ENCODE measurements at places on chromosomes 16 and 17.

DNA sequence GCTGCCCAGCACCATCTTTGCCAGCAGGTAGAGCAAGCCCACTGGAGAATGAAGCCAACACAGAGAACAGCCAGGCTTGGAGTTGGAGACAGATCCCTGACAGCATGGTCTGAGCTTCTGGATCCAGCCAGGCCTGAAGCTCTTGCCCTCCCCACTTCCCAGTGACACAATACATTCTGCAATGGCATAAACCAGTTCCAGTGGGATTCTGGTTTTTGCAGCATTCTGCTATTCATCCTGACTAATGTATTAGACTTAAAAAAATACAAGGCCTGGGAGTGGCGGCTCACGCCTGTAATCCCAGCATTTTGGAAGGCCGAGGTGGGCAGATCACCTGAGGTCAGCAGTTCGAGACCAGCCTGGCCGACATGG lies 40.6 kb upstream of the LITAF start:
- no peak for DNase-seq

DNA sequence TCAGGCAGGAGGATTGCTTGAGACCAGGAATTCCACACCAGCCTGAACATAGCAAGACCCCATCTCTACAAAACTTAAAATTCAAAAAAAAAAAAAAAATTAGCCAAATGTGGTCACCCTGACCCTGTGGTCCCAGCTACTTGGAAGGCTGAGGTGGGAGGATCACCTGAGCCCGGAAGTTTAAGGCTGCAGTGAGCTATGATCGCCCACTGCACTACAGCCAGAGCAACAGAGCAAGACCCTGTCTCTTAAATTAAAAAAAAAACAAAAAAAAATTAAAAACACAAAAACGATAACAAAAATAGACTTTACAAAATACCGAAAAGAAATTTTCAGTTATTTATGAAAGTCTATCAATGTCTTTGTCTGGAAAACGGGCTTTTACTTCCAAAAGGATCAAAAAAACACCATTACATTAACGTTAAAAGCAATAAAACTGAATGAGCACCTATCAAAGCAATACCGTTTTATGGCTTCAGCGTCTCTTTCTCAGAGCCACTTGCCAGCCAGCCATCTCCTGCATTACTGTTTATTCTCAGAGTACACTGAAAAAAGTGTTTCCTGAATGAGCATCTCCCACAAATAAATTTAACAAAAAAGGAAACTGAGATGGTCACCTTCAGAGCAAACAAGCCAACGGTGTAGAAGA lies 6.1 kb downstream of the USP7 start:
- DNase-seq: no peak

DNA sequence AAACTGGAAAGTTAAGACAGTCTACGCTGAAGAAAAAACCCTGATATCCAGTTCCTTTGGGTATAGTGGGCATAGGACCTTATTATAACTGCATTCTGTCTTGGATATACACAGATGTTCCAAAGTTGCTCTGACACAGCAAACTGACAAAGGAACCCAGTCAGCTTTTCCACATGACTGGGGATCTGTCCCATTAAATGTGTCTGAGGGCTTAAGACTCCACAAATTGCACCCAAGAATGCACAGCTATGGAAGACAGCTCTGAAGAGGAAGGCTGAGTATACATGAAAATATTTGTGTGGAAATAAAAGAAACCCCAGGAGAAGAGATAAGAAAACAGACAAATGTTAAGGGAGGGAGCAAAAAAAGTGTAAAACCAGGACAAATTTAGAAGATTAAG lies 114.1 kb downstream of the SPAG9 start:
- no peak for DNase-seq

DNA sequence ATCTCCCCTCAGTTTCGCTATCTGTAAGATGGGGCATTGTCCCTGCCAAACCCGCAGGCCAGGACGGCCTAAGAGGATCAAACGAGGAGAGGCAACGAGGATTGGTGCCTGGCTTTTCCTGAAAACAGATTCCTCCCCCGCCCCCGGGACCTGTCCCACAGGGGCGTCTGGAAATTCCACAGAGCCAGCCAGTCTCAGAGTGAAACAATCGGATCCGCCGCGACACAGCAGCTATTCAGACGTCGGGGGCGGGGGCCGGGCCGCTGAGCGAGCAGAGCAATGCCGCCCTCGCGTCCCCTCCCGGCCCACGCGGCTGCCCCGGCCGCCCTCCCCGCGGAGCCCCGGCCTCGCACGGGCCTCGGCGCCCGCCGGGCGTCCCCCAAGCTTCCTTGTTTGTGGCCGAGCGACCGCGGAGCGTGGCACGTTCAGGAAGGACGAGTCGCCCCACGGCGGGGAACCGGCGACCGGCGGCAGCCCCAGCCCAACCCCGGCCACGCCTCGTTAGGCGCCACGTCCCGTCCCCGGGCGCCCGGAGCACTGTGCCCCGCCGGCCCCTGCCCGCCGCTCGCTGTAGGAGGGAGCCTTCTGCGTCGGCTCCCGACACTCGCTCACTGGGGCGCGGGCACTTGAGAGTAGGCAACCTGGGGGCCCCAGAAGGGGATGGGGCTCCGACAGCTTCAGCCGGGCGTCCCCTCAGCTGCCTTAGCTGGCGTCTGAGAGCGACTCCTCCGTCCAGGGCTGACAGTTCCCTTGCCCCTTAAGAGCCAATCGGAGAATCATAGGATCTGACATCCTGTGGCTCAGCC lies 29.6 kb upstream of the PHOSPHO1 start:
- peak; percentile 21 for DNase-seq

GRCh38 chr17:82309656-82310570 lies 7.5 kb downstream of the CD7 start:
- DNase-seq: no peak

- no peak for DNase-seq
Observed at GRCh38 chr16:87515475-87516330, 22.9 kb upstream of the ZCCHC14 start.

DNA sequence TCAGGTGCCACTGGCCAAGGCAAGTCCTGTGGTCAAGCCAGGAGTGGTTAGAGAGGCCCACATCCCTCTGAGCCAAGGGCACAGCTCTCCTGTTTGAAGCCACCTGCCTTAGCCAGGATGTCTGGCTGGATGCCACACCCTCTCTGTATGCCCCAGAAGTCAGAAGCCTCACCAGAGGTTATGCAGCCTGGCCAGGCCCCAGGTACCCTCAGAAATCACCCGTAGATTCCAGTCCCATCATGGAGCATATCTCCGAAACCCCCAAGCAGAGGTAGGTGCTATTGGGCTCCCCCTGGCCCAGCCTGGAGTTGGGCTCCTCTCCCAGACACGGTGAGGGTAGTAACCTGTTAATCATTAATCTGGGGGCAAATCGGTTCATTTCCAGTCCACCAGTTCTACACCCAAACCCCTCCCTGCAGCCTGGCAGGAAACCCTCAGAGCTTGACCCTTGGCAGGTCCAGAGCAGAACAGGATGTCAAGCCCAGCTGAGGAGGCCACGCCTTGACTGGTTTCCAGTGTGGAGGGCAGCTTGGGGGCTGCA lies 60.6 kb upstream of the TMEM97 start:
- no peak for DNase-seq

DNA sequence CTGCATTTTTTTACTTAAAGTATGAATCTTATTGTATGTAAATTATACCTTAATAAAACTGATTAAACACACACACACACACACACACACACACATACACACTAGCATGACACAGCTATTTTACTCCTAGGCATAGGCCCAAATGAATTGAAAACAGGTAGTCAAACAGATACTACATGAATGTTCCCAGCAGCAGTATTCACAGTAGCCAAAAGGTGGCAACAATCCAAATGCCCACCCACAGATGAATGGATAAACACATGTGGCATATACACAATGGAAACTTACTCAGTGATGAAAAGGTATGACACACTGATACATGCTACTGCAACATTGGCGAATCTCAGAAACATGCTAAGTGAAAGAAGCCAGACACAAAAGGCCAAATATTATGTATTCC lies 223.5 kb downstream of the CYB561 start:
- no peak for DNase-seq

DNA sequence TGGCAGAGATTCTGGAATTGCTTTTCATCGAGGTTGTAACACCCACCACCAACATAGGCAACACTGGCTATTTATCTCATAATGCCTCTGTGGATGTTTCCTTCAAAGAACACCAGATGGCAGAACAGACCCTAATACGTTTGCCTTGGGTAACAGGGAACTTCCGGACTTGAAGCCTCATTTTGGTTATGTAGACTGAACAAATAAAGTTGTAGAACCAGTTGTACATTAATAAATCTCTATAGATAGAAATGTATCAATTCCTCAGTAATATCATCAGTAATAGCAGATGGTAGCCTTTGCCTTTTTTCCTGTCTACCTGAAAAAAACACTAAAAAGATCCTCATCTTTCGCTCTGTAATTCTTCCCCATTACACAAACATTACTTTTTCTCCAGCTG lies 25.9 kb upstream of the APOH start:
- no peak for DNase-seq

DNA sequence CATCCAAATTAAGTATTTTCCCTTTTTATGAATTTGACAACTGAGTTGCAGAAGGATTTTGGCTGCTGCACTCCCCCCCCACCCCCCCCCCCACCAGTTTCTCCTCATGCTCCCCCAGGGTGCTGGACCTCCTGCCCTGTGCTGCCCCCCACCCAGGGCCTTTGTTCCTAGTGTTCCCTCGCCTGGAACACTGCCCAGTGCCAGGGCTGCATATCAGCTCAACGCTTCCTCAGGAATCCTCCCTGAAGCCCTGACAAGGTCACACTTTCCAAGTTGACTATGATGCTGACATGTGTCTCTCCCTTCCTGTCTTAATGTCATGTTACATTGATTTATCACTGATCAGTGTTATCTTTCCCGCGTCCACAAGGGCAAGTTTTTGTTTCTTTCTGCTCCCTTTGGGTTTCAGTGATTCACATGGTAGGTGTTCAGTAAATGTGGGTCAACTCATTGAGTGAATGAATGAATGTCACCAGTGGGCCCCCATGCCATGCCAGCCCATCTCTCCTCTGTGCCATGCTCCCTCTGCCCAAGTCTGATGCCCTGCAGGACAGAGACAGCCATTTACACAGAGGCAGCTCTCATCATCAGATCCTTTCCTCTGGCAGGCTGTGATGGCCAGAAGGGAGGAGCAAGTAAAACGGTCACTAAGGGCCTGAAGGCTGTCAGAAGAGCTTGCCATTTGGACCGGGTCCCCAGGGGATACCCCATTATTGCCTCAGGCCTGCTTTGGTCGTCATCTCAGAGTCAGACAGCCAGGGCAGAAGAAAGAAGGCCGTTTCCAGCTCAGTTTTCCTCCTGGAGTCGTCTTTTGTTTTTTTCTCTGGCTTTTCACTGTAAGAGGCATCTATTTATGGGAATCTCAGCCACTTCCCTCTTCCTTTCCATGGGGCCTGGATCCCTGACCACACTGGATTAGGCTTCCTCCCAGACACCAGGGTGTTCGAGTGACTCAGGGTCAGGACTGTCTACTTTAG lies 386.2 kb downstream of the SNX29 start:
- DNase-seq: no peak

DNA sequence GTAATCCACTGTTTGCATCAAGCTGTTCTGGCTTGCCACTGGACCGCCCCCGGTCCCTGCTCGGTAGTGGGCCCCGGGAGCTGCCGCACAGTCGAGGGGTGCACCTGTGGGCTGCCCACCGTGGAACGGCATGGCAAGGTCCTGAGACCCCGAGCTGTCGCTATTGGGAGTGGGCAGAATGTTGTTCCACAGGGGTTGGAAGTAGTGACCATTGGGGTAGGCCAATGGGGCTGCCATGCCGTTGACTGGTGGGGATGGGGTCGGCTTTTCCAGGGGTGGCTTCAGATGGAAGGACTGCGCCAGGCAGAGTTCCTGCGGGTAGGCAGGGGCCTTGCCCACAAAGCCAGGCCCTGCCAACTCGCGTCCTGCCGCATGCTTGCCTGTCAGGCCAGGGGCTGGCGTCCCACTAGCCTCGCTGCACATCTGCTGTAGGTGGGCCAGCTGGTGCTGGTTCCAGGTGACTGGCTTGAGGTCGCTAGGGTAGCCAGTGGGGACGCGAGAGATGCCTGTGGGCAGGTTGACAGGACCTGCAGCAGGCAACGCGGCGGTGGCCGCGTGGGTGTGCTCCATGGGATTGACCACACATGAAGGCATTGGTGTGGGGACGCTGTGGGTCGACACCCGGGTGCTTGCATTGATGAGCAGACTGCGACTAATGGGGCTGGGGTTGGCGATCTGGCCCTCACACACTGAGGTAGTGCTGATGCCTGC lies 14.8 kb downstream of the TRAF4 start:
- no peak for DNase-seq

DNA sequence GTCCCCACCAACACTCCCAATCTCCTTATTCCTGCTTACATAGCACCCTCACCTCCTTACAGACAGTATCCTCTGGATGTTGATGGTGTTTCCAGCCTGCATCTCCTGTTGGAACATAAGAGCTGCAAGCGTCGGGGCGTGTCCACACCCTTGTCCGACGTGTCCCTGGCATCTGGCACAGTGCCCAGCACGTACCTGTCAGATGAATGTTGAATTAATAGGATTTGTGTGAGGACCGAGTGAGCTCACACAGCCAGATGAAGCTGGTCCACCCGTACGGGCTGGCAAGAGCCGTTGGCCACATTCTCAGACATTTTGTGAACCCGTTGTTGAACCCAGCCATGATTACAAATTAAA lies 12.2 kb upstream of the CBX4 start:
- no peak for DNase-seq

DNA sequence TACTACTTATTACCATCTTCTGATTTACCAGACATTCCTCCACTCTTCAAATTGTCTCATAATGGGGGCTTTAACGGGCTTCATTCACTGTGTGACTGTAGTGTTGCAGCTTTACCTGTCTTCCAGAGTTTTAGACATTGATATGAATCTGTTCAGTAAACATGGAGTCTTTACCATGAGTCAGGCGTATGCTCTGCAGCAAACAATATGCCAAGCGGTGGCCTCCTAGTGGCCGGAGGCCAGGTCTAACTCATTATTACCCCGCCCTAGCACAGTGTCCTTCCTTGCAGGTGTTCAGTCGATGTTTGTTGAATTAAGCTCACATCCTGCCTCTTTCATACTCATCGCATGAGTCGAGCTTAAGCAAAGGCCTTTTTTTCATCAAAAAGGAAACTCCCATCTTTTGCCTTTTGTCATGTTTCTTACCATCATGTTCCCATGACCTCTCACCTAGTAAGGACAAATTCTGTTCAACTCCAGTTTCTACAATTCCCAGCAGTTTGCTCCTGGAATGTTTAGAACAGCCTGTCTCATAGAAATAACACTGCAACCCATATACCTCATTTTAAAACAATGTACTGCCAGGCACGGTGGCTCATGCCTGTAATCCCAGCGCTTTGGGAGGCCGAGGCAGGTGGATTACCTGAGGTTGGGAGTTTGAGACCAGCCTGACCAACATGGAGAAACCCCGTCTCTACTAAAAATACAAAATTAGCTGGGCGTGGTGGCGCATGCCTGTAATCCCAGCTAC lies 39.4 kb downstream of the TUBD1 start:
- no peak for DNase-seq

All from stimulated activated CD8-positive, alpha-beta memory T cell treated with anti-CD3 and anti-CD28 coated beads, Interleukin-15, amount 100 ng/mL, for 24 hours (primary cell).